ENCODE measurements at places on chromosomes 3 and 15. TPM values are rescaled to one million over a fixed set of nuclear protein-coding genes. Genes with fewer than 3 reads are reported as not detected.

DNA sequence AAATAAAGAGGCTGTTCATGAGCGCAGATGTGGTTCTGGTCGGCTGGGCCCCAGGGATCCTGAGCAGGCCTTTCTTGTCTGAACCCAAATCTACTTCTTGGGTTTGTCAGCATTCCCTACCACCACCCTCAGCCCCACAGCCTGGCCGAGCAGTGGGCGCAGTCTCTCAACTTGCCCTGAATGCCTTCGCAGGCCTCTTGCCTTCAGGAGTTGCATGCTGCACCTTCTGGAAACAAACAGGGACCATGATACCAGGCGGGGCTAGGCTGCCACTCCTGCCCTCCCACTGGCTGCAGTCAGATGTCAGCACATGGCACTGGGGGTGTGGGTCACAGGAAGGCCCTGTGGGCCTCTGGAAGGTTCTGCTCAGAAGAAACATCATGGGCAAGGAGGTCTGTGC, 13.2 kb upstream of the C15orf39 start:
- H3K36me3 ChIP-seq: no peaks in the 10 kb centered on the region
- no peak for DNase-seq
- H3K4me1 ChIP-seq: no peaks in the 10 kb centered on the region
- no peak overlapping the region for H3K27ac ChIP-seq
- H3K27me3 ChIP-seq: no peaks in the 10 kb centered on the region

DNA sequence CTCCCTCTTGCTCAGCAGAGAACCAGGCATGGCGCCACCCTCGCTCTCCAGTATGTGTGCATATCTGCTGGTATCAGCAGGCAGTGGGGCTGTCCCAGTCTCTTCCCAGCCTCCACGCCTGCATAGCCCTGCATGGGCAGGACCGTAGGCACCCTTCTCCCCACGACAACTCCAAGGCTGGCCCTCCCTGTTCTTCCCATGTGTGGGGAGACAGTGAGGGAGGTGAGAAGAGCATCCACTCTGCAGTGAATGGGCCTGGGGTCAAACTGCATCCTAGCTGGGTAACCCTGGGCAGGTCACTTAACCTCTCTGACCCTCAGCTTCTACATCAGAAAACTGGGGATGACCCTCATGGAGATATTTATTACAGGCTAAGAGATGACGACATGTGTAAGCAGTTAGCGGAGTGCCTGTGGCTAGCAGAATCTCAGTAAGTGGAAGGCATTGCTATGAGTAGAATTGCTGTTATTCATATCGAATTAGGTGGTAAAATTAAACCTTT, 13.3 kb upstream of the SSUH2 start:
- H3K27me3 ChIP-seq: no peaks in the 10 kb centered on the region
- DNase-seq: no peak
- H3K27ac ChIP-seq: no peak overlapping the region
- H3K4me1 ChIP-seq: no peaks in the 10 kb centered on the region
- H3K4me3 ChIP-seq: no peak overlapping the region

- DNase-seq: no peak
- H3K27ac ChIP-seq: no peak overlapping the region
- no peak overlapping the region for H3K4me3 ChIP-seq
- H3K36me3 ChIP-seq: no peaks in the 10 kb centered on the region
These were observed 198.8 kb upstream of the CTNNB1 start for GRCh38 chr3:41000471-41000870.

- no peaks in the 10 kb centered on the region for H3K27me3 ChIP-seq
- H3K36me3 ChIP-seq: no peaks in the 10 kb centered on the region
- no peak overlapping the region for H3K27ac ChIP-seq
- H3K4me3 ChIP-seq: no peak overlapping the region
- no peak for DNase-seq
These were observed 963.2 kb downstream of the PLOD2 start for GRCh38 chr3:145197821-145198220.

DNA sequence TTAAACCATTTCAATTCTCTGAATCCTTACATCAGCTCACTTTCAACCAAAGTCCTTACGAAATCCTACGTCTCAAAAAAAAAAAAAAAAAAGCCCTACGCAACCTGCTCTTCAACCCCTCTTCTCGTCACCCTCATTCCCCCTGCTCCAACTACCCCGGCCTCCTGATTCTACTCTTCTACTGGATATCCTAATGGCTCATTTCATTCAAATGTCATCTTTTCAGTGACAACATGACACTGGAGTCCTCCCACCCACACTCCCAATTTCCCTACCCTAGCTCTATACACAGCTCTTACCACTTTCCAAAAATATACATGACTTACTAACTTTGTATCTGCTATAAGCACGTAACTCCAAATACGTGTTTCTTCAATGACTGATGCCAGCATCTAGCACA, 11.5 kb downstream of the UBP1 start:
- no peak overlapping the region for H3K27ac ChIP-seq

DNA sequence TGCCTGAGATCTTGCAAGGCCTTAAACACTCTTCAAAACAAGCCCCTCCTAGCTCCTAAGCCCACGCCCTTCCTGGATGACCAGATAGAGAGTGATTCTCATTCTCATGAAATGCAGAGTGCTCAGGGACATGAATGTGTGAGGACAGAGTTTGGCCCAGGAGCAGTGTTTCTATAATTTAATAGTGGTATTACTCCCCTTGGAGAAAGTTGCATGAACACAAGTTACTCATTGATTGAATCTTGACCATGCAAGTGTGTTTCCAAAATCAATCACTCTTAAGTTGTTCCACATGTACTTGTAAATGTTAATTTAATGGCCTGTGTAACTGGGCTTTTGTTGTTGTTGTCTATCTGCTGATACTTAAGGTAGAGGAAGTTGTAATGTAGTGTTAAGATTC, 181.6 kb downstream of the ADAMTSL3 start:
- DNase-seq: no peak
- H3K4me1 ChIP-seq: no peaks in the 10 kb centered on the region
- H3K4me3 ChIP-seq: no peak overlapping the region
- no peak overlapping the region for H3K27ac ChIP-seq
- H3K27me3 ChIP-seq: no peaks in the 10 kb centered on the region
- no peaks in the 10 kb centered on the region for H3K36me3 ChIP-seq

DNA sequence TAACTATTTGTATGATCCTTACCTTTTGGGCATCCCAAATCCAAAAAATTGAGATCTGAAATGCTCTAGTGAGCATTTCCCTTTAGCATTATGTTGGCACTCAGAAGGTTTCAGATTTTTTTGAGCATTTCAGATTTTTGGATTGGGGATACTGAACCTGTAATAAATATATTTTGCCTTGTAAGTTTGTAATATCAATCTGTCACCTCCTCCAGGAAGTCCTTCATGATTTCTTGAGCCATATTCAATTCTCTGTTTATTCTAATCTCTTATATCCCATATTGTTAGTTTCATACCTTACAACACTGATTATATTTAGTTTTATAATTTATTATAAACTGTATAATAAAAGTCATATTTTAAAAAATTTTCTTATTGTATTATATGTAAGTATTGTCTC, 215.2 kb downstream of the BBX start:
- H3K36me3 ChIP-seq: no peaks in the 10 kb centered on the region
- H3K4me3 ChIP-seq: no peak overlapping the region
- H3K27ac ChIP-seq: no peak overlapping the region
- H3K4me1 ChIP-seq: no peaks in the 10 kb centered on the region

GRCh38 chr15:90760661-90761232, 43.6 kb downstream of the BLM start:
- peaks cover 12% of the 10 kb centered on the region for H3K4me1 ChIP-seq
- H3K27me3 ChIP-seq: no peaks in the 10 kb centered on the region
- no peak for DNase-seq
- H3K4me3 ChIP-seq: no peak overlapping the region
- peaks cover 23% of the 10 kb centered on the region for H3K36me3 ChIP-seq
- H3K27ac ChIP-seq: no peak overlapping the region

DNA sequence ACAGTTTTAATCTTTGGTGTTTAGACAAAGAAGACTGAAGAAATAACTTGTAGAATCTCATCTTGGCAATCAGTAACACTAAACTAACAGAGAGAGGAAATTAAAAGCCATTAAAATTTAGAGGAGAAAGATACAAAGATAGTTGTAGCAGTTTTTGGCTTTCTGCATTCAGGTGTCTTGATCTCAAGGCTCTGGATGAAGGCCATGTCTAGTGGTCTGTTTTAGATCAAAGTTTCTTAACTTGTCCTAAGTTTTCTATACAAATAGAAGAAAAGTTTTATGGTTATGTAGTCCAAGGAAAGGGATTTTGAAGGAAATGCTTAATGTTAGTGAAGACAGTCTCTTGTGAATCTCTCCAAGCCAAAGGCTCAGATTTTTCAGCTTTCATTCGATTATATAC, 222.9 kb downstream of the BCHE start:
- no peak for DNase-seq
- H3K27me3 ChIP-seq: no peaks in the 10 kb centered on the region
- H3K4me1 ChIP-seq: no peaks in the 10 kb centered on the region
- no peak overlapping the region for H3K27ac ChIP-seq

DNA sequence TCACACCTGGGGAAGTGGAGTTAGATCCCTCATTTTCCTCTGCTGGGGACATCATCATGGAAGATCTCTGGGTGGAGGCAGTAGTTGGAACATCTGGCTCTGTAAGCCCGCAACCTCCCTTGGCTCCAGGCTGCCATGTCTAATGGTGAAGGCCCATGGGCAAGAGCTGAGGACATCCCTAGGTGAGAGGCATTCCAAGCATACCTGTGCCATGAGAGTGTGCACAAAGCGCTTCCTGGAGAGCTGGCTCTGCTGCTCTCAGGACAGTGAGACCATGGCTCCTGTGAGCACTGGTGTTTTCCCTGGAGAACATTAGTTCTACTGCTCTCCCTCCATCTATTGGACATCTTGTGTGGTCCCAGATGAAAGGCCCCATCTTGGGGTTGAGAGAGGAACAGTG, 7.7 kb downstream of the MAPKAPK3 start:
- no peak for DNase-seq
- no peaks in the 10 kb centered on the region for H3K36me3 ChIP-seq
- no peaks in the 10 kb centered on the region for H3K27me3 ChIP-seq
- H3K27ac ChIP-seq: no peak overlapping the region

DNA sequence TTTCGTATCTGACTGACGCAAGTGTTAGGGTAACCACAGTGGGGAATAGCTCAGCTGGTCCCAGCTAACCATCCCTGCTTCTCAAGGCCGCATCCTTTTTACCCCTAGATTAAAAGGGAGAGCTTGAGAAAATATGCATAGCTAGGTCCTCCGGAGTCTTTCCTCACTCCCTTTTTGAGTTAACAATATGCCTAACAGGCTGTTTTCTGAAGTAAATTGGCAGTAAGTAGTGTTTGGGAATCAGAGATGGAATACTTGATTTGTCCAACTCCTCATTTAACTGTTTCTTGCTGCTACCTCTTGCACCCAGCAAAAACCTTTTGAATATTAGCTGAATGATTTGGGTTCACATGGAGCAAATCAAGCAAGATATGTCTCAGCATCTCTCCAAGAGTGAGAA, 326.1 kb downstream of the LPP start:
- H3K36me3 ChIP-seq: no peaks in the 10 kb centered on the region
- DNase-seq: no peak
- no peaks in the 10 kb centered on the region for H3K27me3 ChIP-seq

GRCh38 chr3:48847053-48847503, 596 bp downstream of the PRKAR2A start:
- no peaks in the 10 kb centered on the region for H3K27me3 ChIP-seq
- H3K4me3 ChIP-seq: peak overlapping the region; percentile 70
- H3K27ac ChIP-seq: peak overlapping the region; percentile 65
- DNase-seq: peak; percentile 75
- H3K4me1 ChIP-seq: no peaks in the 10 kb centered on the region

- H3K4me1 ChIP-seq: no peaks in the 10 kb centered on the region
- no peaks in the 10 kb centered on the region for H3K36me3 ChIP-seq
- DNase-seq: no peak
- H3K27me3 ChIP-seq: no peaks in the 10 kb centered on the region
- no peak overlapping the region for H3K27ac ChIP-seq
- H3K4me3 ChIP-seq: no peak overlapping the region
These were observed 19.1 kb downstream of the ZDHHC19 start for GRCh38 chr3:196192036-196192523.

- no peak for DNase-seq
- no peak overlapping the region for H3K27ac ChIP-seq
These were observed 62.0 kb upstream of the ZBTB38 start for GRCh38 chr3:141306276-141306675.

DNA sequence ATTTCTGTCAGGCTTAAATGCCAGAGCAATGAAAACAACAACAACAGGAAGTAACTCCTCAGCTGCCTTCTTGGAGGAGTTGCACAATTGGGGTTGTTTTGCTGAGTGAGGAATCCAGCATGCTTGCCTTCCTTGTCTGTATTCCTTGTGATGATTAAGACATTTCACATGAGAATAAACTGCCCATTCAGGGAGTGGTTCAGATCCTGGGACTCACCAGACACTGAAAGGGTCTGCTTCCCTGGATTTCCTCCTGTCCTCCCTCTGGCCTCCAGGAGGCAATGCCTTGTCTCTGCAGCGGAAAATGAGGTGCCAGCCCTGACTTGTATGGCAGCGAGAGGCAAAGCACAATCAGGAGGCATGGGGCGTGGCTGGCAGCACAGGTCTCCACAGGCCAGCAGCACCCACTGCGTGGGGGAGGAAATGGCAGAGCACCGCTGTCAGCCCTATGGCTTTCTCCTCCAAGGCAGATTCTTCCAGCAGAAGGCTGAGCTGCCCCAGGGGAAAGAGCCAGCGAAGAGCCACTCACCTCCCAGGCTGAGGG, 41.5 kb downstream of the RBP2 start:
- H3K4me3 ChIP-seq: no peak overlapping the region
- H3K27me3 ChIP-seq: no peaks in the 10 kb centered on the region
- no peaks in the 10 kb centered on the region for H3K4me1 ChIP-seq
- H3K36me3 ChIP-seq: no peaks in the 10 kb centered on the region
- DNase-seq: no peak
- H3K27ac ChIP-seq: no peak overlapping the region

- no peak overlapping the region for H3K27ac ChIP-seq
- H3K27me3 ChIP-seq: no peaks in the 10 kb centered on the region
- H3K36me3 ChIP-seq: no peaks in the 10 kb centered on the region
- no peak for DNase-seq
- H3K4me1 ChIP-seq: no peaks in the 10 kb centered on the region
- H3K4me3 ChIP-seq: no peak overlapping the region
These were observed 63.3 kb upstream of the MITF start for GRCh38 chr3:69675786-69676530.

CDCP1 gene
- 0.13 TPM for total RNA-seq

CCDC39 gene
- not detected for total RNA-seq

ZNF80 gene
- total RNA-seq: not detected

PCSK6 gene
- total RNA-seq: 2.6 TPM

ZNF502 gene
- 2.2 TPM for total RNA-seq

SLC9C1 gene
- total RNA-seq: not detected

Data from A673 (cell line).